Stimulated activated CD4-positive, alpha-beta T cell treated with anti-CD3 and anti-CD28 coated beads, Interleukin-15, amount 100 ng/mL, for 1 hour (primary cell): ENCODE measurements at places on chromosomes 16 and 17.

DNA sequence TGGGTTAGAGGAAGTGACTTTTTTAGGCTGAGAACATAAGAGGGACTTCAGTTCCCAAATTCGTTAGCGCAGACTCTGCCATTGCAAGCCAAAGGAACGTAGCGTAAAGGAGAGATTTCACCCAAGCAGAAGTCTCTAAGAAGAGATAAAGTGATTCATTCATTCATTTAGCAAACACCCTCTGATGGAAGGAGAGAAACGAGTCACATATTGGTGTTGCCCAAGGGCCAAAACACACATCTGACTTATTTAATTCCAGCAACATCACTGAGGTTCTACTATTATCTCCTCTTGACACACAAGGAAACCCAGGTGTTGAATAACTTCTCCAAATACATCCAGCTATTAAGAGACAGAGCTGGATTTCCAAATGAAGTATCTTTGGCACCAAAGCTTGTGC lies 85.7 kb upstream of the CACNG3 start:
- no peak for DNase-seq

GRCh38 chr17:45370949-45371413 lies 54.2 kb upstream of the MAP3K14 start:
- no peak for DNase-seq

DNA sequence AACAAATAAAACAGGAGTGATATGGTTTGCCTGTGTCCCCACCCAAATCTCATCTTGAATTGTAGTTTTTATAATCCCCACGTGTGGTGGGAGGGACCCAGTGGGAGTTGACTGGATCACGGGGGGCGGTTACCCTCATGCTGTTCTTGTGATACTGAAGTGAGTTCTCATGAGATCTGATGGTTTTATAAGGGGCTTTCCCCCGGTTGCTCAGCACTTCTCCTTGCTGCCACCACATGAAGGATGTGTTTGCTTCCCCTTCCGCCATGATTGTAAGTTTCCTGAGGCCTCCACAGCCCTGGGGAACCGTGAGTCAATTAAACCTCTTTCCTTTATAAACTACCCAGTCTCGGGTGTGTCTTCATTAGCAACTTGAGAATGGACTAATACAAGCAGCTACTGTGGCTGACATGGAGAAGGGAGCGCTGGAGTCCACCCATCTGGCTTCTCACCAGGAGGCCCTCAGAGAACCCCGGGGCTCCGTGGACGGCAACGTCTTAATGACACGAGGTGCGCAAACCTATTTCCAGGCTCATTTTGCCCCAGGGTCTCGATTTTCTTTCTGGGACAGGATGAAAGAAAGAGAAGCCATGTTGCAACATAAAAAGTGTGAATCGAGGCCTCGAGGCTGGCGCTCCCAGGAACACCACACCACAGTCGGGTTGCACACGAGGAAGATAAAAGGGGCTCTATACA lies 129.5 kb downstream of the DYNLRB2 start:
- no peak for DNase-seq

DNA sequence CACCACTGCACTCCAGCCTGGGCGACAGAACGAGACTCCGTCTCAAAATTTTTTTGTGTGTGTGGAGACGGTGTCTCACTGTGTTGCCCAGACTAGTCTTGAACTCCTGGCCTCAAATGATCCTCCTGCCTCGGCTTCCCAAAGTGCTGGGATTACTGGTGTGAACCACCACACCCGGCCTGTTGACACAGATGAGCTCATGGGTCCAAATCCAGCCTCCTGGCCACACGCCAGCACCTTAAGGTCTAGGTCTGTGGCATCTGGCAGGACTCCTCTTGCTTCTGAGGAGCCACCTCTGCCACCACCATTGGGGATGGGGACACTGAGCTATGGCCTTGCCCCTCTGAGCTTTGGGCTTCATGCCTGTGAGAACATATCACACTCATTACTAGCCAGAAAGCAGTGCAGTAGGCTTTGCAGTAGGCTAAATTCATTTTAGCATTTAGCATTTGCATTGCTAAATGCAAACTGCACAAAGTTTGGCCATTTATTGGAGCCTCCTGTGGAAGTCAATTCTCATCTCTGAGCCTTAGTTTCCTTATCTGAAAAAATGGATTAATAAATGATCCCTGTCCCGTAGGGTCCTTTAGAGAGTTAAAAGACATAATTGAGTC lies 5.5 kb upstream of the CDIPT start:
- no peak for DNase-seq

DNA sequence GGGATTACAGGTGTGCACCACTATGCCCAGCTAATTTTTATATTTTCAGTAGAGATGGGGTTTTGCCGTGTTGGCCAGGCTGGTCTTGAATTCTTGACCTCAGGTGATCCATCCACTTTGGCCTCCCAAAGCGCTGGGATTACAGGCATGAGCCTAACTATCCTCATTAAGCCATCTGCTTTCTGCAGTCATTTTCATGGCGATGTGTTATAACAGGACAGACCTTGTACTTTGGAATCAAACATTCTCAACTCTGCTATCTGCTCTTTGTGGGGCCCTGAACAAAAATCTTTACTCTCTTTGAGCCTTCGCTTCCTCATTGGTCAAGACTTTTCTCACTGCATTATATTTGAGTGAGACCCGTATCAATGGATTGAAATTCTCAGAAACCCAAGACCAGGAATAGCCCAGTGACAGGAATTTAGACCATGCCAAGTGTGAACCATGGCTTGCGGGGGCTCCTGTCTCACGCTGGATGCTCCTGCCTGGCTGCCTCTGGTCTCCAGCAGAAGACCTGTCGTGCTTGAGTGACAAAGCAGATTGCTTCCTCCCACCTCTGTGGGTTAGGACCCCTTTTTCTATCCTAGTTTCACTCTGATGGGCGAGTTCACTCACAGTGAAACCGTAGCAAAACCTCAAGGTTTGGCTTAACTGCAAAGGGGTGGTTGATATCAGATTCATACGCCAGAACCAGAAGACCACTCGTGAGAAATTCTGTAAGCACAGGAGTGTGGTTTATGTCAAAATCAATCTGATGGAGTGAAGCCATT lies 519.1 kb downstream of the MAF start:
- DNase-seq = no peak

- no peak for DNase-seq
Measured at GRCh38 chr16:52069866-52070265, 477.1 kb downstream of the TOX3 start.

GRCh38 chr17:20063665-20064648 lies 54.8 kb downstream of the SPECC1 start:
- no peak for DNase-seq

GRCh38 chr17:11122908-11123307 lies 118.1 kb upstream of the SHISA6 start:
- DNase-seq = no peak

DNA sequence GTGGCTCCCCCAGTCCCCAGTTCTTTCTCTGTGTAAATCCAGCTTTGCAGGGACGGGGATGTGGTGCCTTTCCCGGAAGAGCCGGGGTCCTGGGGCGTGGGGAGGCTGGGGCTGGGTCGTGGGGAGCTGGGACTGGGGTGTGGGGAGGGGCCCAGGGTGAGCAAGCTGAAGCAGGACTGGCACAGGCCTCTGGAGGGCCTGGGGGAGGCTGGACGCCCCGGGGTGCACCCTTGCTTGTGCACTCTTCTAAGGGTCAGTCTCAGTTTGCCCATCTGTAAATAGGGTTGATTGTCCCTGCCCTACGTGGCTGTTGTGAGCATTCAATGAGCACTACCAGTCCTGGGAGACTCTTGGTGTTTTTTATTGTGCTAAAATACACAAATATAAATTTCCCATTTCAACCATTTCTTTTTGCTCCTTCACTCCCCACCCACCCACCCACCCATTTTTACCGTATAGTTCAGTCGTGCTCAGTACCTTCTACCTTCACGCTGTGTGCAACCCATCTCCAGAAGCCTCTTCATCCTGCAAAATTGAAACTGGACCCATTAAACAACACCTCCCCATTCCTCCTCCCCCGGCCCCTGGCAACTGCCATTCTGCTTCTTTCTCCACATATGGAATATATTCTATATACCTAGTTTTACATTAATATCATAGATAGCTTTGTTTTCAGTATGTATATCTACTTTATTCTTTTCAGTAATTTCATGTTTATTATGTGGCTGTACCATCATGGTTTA lies 7.8 kb upstream of the TBC1D3B start:
- no peak for DNase-seq

DNA sequence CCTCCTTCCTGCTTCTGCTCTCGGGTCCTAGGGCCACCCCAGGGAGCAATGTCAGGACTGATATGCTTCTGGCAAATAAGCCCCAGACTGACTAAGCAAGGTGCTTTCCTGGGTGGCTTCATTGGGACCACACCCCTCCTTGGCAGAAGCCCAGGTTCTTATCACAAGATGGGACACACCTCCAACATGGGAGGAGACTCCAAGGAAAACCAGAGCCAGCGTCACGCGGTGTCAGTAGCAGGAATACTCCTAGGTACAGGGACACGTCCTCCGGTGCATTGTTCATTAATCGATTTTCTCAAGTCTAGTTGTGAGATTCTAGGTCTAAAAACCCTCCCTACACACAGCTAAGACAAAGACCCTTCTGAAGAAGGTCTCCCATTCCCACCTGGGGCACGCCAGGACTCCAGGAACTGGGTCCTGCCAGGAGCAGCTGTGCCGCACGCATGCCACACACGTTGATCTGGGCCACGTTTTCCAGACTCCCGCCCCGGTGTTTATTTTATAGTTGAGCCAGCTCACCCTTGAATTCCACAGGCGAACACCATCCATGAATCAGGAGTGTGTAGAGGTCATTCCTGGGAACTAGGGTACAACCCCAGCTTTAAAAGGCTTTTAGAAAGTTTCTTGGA lies 30.8 kb downstream of the FA2H start:
- DNase-seq = no peak

- DNase-seq = no peak
Measured at GRCh38 chr16:74586948-74587347, 20.0 kb downstream of the GLG1 start.

DNA sequence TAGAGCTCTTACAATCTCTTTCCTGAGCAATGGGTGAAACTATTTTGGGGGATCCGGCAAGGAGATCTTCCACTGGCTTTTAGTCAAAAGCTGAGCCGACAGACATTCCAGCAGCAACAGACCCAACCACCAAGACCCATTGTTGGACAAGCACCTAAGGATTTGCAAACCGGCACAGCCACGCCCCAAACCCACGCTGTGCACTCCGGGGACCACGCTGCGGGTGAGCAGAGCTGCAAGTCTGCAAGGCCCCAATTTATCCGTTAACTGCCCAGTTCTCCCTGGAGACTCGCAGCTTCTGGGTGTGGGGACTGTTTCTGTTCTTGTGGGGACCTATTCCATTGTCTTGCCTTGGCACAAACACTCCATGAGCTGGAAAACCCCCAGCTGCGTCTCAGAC lies 45.9 kb downstream of the C16orf95 start:
- no peak for DNase-seq

DNA sequence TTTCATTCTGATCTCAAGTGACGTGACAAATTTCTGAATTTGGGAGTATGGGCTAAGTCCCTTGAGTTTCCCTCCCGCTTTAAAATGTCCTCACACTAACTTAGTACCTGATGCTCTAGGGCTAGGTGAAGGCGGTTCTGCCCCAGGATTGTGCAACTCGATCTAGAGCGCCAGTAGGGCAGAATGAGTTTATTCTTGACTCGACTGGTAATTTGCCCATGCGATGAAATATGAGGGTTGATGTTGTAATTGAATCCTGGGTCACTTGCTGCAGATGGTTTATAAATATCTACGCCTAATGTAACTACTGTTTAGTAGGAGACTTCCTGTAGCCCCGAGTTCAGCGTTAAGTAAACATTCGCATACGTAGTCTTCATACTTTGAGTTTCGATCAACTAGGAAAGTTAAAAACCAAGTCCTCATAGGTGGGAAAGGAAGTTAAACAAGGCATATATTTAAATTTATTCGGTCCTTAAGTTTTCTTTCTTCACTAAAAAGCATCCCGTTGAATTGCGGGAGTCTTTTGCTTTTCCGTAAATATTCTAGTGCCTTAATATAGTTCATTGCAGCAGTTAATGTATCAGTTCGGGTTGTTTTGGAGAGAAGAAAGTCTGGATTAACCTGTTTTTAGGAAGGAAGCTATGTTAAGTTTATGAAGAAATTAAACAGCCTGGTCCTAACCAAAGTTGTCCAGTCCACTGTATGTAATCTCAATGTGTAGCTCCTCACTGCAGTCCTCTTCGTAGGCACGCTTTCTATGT lies 1.6 kb downstream of the CTCF start:
- DNase-seq = no peak

GRCh38 chr17:45703806-45704205 lies 80.3 kb upstream of the CRHR1 start:
- no peak for DNase-seq

GRCh38 chr17:74777901-74778515 lies 1.9 kb upstream of the NAT9 start:
- no peak for DNase-seq

GRCh38 chr17:40190197-40191021 lies 13.1 kb downstream of the RAPGEFL1 start:
- no peak for DNase-seq

GRCh38 chr17:27407916-27408864 lies 48.1 kb upstream of the KSR1 start:
- DNase-seq = no peak

GRCh38 chr16:86974120-86974519 lies 343.1 kb downstream of the C16orf95 start:
- DNase-seq = no peak

GRCh38 chr17:10327640-10328039 lies 45.2 kb downstream of the MYH13 start:
- peak; percentile 10 for DNase-seq

DNA sequence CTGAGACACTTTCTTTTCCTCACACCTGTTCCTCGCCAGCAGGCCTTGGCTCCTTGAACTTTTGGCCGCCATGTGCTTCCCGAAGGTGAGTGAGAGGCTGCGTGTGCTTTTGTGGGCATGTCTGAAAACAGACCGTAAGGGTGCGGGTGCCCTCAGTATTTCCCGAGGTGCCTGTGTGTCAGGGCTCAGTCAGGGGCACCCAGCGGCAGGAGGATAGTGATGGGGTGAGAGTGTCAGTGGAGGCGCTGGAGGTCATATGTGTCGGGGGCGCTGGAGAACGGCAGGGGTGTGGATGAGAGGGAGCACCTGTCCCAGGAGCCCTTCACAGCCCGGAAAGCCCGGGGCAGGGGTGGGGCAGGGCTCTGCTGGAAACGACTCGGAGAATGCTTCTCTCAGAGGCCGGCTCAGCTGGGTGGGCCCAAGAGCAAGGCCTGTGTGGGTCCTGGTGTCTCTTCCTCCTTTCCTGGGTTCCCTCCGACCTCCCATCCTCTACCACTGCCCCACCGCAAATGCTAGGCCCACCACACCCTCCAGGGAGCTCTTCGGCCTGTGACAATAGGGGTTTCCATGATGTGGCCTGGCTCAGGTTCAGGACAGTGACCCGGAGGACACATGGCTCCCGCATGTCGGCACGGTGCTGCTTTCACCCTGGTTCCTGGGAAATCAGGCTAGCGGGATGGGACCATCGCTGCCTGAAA lies 451 bp downstream of the IL32 start:
- DNase-seq = no peak

- no peak for DNase-seq
Measured at GRCh38 chr17:44960691-44961090, 7.4 kb downstream of the C1QL1 start.

GRCh38 chr17:37090941-37091340 lies 142.2 kb downstream of the AATF start:
- DNase-seq = no peak

- no peak for DNase-seq
Measured at GRCh38 chr17:42908872-42909700, 8.5 kb downstream of the G6PC1 start.
